ENCODE measurements at places on chromosomes 13 and 19.

- no peak for DNase-seq
Measured at GRCh38 chr13:72651144-72651543, 76.3 kb downstream of the MZT1 start.

- no peak for DNase-seq
Measured at GRCh38 chr19:1717970-1718264, 35.4 kb upstream of the ONECUT3 start.

DNA sequence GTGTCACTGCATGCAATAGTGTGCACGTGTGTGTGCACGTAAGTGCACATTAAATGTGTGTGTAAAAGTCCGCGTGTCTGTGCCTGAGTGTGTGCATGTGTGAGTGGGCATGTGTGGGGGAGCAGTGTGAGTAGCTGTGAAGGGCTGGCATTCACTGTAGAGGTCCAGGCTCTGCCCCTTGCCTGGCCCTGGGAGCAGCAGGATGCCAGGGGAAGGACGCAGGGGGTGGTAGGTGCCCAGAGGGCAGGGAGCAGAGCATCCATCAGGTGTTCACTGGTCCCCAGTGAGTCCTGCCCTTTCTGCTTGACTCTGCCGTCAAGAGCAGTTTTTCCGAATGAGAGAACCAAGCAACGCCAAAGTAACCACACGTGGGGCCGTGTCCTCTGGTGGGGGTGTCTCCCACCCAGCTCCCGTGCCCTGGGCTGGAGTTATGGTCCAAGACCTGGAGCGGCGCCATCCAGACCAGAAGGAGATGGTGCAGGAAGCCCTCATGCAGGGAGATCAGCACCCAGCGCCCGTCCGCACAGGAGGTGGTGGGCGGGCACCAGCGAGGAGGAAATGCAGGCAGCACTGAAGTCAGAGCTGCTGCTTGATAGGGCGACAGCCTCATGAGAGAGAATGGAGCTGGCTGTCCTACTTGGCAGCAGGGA lies 68.5 kb downstream of the TEX29 start:
- peak; percentile 26 for DNase-seq

- DNase-seq, result peak; percentile 94
Measured at GRCh38 chr19:48634424-48635262, 2.5 kb downstream of the DBP start.

DNA sequence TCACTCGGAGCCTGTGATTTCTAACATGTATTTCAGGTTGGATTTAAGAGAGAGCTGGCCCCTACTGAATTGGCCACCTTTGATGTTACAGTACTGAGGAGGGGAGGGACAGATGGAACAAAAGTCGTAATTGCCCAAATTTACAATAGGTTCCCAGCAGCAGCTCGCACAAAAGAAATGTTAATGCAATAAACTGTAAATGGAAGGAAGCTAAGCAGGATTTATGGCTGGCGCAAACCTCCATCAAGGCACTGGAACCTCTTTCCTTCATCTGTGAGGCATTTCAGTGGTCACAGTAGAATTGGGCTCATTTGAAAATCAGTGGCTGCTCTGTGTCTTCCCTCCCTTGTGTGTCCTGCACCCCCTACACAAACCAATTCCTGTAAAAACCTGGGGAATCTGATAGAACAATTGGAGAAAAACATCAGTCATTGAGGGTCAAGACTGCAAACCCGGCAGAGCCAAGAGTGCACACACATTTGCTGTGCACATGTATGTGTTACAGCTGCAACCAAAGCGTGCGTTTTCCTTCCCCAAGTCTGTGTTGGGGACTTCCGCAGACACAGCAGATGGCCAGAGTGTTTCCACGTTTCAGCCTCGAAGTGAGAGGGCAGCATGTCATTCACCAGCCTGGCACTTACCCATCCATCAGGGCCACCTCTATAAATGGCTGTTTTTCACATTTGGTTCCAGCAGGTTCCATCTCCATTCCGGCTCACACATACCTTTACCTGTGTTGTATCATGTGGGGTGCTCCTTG lies 192.8 kb downstream of the TM9SF2 start:
- no peak for DNase-seq

- DNase-seq, result no peak
Measured at GRCh38 chr19:55486971-55487923, 989 bp upstream of the SSC5D start.

DNA sequence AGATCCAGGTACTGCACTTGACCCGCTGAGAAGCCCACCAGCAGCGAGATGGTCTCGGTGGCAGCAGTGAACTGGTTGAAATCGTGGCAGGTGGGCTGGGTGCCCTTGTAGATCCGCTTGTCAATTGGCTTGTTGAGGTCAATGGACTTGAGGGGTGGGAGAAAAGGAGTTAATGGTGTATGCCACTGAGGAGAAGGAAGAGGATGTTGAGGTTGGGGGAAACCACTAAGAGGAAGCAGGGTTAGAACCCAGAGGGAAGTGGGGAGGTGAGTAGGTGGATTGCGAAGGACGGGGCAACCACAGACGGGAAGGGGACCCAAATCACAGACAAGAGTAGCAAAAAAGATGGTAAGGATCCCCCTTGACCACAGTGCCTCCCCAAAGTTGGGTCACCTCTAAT lies 1.7 kb downstream of the DMWD start:
- DNase-seq, result no peak

- no peak for DNase-seq
Measured at GRCh38 chr13:45385907-45386553, 32.1 kb downstream of the SLC25A30 start.

Data from putamen (tissue), 1 donor.